ENCODE measurements at places on chromosomes 1 and 21. TPM values are rescaled to one million over a fixed set of nuclear protein-coding genes. Genes with fewer than 3 reads are reported as not detected.

The SLC66A1 gene
- 8.0 TPM for total RNA-seq

- no peak for DNase-seq
These were observed 484.1 kb upstream of the USP24 start for GRCh38 chr1:55699228-55699627.

DNA sequence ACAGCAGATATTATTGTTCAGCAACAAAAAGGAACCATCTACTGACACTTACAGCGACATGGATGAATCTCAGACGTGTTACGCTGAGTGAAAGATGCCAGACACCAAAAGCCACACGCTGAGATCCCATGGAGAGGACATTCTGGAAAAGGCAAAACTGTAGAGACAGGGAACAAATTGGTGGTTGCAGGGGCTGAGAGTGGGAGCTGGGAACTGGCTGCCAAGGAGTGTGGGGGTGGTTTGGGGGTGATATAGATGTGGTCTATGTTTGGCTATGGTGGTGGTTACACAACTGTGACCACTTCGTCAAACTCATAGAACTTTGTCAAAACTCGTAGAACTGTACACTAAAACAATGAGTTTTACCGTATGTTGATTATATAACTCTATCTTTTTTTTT is 57.7 kb downstream of the RIPK4 start:
- no peak for DNase-seq

- no peak for DNase-seq
These were observed 88.5 kb upstream of the VCAM1 start for GRCh38 chr1:100631015-100631551.

DNA sequence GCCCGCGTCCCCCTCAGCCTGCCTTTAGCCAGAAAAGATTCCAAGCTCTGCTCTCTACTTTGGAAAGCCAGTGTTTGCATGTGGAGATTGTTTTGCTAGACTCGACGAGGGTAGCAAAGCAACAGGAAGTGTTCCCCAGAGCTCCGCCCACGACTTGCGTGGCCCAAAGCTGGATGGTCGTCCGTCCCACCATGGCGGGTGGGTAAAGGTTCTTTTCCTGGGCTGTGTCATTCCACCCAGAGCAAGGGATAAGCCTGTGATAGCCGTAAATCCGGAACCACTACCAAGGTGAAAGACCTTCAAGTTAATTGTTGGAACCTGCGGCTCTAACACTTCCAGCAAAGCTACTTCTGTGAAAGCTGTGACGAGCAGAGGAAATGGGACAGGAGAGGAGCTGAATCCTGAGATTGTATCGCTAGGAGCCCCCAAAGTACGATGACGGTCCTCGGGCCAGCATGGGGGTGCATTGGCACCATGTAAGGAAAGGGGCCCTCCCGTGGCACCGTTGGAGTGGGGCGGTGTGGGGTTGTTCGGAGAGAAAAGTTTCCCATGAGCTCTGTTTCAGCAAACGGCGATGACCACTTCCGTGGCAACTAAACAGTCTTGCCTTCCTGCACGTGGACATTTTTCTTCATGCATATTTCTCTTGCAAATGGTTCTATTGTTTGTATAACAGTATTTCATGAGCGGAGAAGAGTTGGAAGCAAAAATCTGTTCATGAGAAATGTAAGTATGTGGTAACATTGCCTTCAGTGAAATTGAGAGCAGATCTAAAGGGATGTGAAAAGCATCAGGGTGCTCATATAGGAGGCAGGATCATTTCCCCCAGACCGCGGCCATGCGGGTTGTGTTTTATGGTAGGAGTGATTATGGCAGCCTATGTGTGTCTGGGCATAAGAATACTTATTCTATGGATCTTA is 8.4 kb downstream of the MX2 start:
- peak; percentile 68 for DNase-seq

The MAEL gene
- total RNA-seq = not detected

The MARK1 gene
- not detected for total RNA-seq

- no peak for DNase-seq
These were observed 125.3 kb downstream of the GREM2 start for GRCh38 chr1:240486611-240487010.

The ASPM gene
- 91.3 TPM for total RNA-seq

The AQP10 gene
- not detected for total RNA-seq

DNA sequence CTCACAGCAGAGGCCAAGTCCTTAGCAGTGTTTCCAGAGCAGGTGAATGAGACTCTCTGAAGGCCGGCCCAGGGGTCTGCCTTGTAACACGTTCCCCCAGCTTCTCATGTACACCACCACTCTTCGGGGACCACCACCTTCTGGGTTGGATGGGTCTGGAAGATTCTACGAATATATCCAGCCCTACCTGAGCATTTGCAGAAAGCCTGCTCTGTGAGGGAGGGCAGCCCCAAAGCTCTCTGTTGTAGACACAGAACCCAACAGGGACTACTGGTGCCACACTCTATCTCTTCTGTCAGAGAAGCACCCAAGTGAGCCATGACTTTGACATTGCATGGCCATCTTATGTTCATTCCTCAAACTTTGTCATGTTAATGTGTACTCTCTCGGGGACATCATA is 61.8 kb downstream of the CD247 start:
- DNase-seq = peak; percentile 40

DNA sequence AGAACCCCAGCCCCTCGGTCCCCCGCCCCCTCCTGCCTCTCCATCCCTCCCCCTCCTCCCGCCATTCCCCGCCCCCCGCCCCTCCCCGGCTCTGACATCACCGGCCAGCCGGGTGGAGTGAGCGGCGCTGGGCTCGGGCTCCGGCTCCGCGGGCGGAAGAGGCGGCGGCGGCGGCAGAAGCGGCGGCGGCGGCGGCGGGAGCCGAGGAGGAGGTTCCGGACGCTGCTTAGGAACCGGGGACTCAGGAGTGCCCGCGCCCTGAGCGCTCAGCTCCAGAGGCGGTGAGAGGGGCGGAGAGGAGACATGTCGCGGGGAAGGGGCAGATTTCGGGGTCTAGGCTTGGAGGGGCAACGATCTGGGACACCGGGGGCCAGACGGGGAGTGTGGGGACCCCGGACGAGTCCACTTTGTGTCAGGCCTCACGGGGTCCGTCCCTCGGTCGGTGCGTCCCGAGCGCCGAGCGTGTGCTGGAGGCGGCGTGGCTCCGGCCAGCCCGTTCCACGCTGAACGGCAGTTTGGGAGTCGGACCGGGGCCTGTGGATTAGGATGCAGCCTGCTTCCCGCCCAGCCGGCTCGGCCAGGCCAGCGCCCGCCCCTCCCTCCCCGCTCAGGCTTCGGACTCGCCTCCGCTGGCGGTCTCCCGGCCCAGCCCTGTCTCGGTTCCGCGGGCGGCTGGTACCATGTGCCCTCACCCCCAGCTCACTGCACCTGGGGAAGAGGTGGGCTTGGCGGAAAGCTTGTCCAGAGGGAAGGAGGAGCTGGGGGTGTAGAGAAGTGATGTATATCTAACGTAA is at the start of gene PEA15:
Gene PEA15 (plus strand): TSS at position 143 of the 794 bp plus-strand sequence. CDS start 6,161 bp downstream, outside the sequence.
- peak; percentile 73 for DNase-seq

DNA sequence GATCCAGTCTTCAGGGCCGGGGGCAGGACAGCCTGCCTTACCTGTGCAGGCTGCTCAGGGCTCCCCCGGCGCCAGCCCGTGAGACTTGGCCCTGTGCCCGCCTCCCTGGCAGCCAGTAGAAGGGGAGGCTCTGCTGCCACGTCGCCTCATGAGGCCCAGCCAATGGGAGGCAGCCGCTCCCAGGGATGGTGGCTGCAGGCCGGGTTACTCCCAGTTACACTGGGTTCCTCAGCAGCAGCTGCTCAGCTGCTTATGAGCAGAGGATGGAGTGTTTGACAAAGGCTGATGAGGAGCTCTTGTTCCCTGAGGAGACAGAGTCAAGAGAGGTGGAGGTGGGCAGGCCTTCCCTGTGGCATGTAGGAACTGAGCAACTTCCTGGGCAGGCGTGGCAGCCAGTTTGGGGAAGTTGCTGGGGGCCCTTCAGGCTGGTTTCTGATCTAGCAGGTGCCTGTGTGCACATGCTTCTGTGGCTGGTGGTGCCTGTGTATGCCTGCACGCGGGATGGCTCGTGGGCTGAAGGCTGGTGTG is 5.5 kb downstream of the MFSD2A start:
- no peak for DNase-seq

The FAM151A gene
- total RNA-seq = not detected

The FMO4 gene
- total RNA-seq = 1.5 TPM

The HSPB7 gene
- total RNA-seq = not detected

DNA sequence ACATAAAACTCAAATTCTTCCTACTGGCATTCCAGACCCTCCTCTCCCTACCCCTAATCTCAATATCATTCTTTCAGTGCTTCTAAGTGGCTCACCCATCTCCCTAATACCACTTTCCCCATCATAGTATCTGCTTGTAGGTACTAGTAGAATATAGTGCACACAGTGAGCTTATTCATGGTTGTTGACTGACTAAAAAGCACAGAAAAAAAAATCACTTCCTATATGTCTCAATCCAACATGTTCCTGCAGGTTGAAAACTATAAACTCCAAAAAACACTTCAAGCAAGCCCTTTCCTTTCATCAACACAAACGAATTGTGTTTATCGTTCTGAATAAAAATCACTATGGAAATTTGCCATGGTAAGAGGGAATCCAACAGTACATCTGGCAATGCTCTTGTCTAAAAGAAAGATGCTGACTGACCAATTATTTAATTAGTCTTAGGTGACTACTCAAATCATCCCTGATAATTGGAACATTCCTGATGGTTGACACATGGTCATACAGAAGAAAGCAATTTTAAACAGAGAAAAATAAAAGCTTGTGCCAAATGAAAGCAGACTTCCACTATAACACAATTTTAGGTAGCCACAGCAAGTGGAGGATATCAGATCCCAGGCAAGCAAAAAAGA is 87.1 kb downstream of the NDUFS5 start:
- no peak for DNase-seq

The FCRL5 gene
- total RNA-seq = not detected
